ENCODE measurements at places on chromosomes 2 and 18. TPM values are rescaled to one million over a fixed set of nuclear protein-coding genes. Genes with fewer than 3 reads are reported as not detected.

The C2orf80 gene
- not detected for total RNA-seq

The RNU2-63P gene
- total RNA-seq = 26.9 TPM

The SOCS6 gene
- total RNA-seq = 51.6 TPM

The SATB2 gene
- total RNA-seq = 1.6 TPM

The DARS1 gene
- 106 TPM for total RNA-seq

The RGPD3 gene
- total RNA-seq = 0.26 TPM

The SERPINB4 gene
- 15.7 TPM for total RNA-seq

The TCF23 gene
- total RNA-seq = under 0.01 TPM

The SKOR2 gene
- not detected for total RNA-seq

The CFC1 gene
- total RNA-seq = not detected

The HOXD4 gene
- not detected for total RNA-seq

The ABCG5 gene
- total RNA-seq = not detected

The RBM44 gene
- 0.26 TPM for total RNA-seq

The OSR1 gene
- 1.7 TPM for total RNA-seq

The CAB39 gene
- total RNA-seq = 87.4 TPM

The GFPT1 gene
- total RNA-seq = 100.0 TPM

The SLC5A7 gene
- total RNA-seq = not detected

The NT5C1B gene
- total RNA-seq = not detected

The CABYR gene
- 0.90 TPM for total RNA-seq

The TAF1B gene
- total RNA-seq = 28.7 TPM

The CRYGC gene
- not detected for total RNA-seq

The INHA gene
- 0.13 TPM for total RNA-seq

The FOXI3 gene
- not detected for total RNA-seq

The GNLY gene
- not detected for total RNA-seq

The COBLL1 gene
- total RNA-seq = 10.5 TPM

The LYPD1 gene
- total RNA-seq = under 0.01 TPM

The TWIST2 gene
- 4.6 TPM for total RNA-seq

The SLC30A3 gene
- not detected for total RNA-seq

The CENPO gene
- 1.6 TPM for total RNA-seq

The FBXO36 gene
- 3.4 TPM for total RNA-seq

The CXCR1 gene
- total RNA-seq = not detected

The MPP4 gene
- 0.13 TPM for total RNA-seq

Data from bronchial epithelial cell (primary cell).